Gastroesophageal sphincter (tissue), 4 donors: ENCODE measurements at places on chromosomes 5 and 9.

DNA sequence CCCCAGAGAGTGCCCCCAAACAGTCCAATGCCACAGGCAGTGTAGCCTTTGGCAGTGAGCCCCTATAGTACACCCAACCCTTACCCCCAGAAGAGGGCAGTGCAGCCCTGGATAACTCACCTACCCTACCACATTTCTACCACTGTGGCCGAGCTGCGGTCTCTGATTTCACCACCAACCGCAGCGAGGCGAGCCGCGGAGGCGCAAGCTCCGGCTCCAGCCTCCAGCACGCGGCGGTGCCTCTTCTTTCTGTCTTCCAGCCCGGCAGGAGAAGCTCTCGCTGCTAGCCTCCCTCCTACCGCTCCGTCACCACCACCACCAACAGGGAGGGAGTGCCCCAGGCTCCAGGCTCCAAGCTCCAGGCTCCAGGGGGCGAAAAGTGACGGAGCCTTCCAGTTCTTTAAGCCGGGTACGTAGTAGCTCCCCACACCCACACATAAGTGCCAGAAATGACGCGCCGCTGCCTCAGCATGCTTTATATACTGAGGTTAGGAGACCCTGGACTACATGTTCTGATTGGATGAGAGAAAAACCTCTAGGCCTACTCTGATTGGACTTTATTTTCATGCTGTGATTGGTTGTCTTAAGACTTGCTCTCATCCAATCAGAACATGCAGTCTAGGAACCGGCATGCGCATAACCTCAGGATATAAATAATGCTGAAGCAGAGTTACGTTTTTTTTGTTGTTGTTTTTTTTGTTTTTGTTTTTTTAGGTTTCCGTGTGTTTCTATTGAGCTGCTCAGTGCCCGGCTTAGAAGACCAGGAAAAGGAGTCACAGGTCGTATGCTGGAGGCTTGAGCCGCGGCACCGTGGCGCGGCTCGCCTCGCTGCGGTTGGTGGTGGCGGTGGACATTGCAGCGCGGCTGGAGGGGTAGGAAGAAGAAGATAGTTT is at the start of gene PCAT7:
Gene PCAT7 (plus strand): TSS at position 645 of the 893 bp plus-strand sequence.
- ATAC-seq: peak; percentile 41

DNA sequence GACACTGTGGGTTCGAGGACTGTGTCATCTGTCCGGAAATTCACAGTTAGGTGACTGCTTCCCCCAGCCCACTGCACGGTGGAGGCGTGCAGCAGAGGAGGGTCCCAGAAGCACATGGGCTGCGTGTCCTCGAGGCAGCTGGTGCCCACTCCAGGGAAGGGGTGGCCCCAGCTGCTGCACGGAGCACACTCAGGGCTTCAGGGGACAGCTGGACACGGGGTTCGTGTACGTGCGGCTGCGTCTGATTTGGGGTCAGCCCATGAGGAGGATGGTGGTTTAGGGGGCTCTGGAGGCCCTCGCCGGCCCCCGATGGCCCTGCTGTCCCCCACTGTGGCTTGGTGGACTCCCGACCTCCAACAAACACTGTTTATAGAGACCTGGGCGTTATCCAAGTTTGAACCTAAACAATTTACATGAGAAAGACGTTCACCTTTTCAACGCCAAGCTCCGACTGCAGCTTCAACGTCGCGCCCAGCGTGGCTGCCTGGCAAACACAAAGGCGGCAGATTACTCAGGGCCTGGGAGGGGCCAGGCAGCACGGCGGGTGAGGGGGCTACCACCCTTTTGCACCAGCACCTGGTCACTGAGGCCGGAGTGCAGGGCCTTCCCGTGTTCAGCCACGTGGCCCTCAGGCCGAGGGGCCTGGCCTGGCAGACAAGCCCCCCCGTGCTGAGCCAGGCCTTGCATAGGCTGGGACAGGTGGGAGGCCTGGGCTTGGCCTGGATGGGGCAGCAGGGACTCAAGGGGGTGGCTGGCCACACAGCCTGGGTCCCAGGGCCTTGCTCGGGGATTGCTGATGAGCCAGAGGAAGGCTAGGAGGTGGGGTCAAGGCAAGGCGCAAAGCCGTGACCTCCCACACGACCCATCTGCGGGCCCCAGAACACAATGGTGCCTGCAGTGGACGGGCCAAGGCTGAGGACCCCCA is 55.2 kb downstream of the EXD3 start:
- ATAC-seq: no peak

DNA sequence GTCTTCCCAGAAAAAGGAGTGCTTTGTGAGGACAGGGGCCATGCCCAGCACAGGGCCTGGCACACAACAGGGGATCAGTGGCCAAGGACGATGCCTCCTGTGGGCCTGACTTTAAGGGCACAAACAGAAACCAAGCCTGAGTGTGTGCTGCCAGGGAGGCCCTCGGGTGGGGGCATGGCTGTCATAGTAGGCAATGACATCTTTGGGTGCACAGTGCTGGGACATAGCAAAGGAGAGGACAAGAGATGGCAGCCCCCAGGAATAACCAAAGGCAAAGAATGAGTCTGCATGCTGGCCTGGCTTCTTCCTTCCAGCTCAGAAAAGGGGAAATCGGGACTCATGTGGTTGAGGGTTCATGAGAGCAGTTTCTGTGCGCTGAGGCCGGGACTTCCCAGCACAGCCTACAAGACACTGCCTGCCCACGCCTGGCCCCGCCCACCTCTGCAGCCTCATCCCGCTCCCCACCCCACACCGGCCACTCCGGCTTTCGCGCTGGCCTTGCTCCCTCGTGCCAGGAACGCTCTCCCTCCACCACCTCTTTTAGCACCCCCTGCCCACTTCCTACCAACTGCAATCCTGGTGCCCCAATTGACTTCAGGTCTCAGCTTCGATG is 13.8 kb upstream of the LHX2 start:
- peak; percentile 44 for ATAC-seq

- no peak for ATAC-seq
Observed at GRCh38 chr9:71602652-71603051, 165.7 kb downstream of the CEMIP2 start.

DNA sequence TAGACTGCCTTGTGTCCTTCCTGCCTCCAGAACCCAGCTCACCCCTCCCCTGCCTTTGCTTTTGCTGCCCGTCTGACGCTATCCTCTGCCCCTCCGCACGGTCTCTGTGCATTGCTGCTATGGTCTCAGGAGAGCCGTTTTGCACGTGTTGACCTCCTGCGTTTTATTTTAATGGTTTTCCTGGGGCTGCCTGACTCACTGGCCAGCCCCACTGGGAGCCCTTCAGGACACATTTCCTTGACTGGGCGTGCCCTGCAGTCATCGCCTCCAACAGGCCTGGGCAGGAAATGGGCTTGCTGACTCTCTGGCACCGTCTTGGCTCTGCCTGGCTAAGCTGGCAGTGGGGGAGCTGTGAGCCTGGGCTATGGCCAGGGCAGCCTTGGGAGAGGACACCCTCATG is 17.9 kb upstream of the ASS1 start:
- ATAC-seq: peak; percentile 31

DNA sequence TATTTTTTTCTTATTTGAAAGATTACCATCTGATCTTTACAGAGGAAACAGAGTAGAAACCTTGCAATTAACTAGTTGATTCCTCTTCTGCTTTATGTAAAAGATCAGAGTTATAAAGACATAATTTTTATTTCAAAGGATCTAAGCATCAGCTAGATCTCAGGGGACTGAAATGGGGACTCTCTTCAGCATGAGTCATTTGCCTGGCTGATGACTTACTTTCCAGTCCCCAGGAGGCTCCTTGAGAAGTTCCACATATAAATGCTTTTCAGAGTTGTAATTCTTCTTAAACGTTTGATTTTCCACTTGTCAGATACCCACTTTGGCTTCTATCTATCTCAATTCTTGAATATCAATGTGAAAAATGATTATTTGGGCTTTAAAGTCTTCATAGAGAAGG is 389.4 kb downstream of the RAB3C start:
- ATAC-seq: no peak

DNA sequence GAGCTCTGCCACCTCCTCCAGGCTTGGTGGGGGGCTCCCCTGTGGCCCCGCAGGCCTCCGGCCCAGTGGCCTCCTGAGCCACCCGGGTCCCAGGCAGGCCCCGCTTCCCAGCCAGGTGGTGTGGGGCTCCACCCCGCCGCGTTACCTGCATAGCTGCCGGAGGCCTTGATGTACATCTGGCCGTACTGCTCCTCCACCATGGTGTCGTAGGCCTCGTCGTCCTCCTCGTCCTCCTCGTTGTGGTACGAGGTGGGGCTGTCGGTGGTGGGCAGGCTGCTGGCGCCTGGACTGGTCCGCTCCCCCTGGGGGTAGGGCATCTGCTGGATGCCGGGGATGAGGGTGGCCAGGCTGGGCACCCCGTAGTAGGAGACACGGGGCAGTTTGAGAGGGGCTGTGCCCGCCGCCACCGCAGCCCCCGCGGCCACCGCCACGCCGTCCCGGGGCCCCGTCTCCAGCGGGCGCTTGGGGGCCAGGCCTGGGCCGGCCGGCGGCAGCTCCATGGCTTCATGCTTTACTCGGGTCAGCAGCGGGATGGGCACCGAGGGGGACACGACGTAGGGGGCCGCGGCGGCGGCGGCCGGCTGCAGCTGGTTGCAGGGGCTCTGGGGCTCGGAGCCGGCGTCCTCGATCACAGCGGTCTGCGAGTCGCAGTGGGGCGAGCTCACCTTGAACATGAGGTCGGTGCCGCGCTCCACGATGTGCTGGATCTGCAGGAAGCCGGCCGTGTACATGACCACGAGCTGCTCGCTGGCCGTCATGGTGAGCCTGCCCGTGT is 45.4 kb downstream of the NACC2 start:
- ATAC-seq: no peak

DNA sequence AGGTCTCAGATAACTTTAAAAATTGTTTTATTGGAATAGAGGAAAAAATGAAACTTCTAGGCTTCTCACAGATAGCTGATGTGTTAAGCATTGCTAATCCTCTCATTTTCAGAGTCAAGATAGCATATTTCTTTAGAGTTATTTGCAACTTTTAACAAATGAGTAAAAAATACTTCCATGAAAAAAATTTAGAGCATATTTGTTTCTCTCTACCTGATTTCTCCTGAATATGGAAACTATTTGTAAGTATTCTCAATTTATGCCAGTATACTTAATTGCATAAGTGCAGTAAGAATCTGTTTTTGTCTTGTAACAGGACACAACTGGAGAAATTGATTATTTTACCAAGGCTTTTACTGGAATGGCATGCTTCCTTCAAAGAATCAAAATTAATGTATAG is 3.6 kb upstream of the TRIM32 start:
- no peak for ATAC-seq

- ATAC-seq: no peak
Observed at GRCh38 chr9:93060746-93061259, 2.3 kb downstream of the SUSD3 start.

GRCh38 chr5:77396017-77396416 is 96.1 kb downstream of the WDR41 start:
- no peak for ATAC-seq

DNA sequence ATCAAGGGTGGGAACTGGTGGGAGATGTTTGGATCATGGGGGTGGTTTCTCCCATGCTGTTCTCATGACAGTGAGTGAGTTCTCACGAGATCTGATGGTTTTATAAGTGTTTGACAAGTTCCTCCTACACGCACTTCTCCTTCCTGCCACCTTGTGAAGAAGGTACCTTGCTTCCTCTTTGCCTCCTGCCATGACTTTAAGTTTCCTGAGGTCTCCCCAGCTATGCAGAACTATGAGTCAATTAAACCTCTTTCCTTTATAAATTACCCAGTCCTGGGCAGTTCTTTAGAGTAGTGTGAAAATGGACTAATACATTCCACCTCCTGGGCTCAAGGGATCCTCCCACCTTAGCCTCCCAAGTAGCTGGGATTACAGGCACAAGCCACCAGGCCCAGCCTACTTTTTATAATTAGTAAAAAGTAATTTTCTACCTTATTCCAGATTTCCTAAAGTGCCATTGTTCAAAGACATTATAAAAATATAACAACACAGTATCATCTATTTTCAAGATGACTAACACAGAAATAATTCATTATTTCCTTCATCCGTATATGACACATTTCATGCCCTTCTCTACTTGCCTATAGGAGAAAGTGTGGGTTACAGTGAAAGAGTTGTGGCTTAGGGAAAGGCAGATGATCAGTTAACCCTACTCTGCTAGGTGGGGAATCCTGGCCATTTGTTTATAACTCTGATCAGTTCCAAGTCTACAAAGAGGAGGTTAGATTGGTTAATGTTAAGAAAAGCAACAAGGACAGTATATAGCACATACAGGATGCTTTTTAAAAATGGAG is 99.9 kb downstream of the TTC39B start:
- no peak for ATAC-seq

DNA sequence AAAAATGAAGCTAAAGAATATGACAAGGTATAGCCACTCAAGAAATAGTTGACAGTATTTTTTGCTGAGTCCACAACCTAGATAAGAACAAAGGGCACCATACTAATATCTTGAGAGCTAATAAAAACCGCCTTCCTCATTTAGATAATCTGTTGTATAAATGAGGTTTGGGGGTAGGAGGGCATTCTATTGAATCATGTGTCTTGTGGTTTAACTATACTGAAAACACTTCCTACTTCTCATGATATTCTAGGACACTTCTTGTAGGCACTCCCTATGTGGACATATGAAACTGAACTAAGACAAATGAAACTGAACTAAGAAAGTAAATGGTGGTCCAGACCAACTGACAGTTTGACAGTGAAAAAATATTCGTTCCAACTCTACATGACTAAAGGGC is 1268.5 kb upstream of the C9orf72 start:
- ATAC-seq: no peak

GRCh38 chr9:11966786-11967185 is 726.4 kb upstream of the TYRP1 start:
- no peak for ATAC-seq

DNA sequence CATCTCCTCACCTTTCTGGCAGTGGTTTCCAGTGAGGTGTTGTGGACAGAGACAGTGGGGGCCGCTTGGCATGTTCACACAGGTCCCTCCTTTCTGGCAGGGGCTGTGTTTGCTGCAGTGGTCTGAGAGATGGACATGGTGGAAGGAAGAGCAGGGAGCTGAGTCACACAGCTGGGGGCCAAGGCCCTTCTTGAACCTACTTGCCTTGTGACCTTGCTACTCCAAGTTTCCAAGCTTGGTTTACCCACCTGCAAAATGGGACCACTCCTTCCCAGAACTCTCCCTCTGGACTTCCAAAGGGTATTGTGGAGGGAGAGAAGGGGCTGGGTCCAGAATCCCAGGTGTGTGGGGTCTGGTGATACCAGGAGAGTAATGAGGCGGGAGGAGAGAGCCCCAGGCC is 4.1 kb downstream of the F12 start:
- ATAC-seq: no peak

DNA sequence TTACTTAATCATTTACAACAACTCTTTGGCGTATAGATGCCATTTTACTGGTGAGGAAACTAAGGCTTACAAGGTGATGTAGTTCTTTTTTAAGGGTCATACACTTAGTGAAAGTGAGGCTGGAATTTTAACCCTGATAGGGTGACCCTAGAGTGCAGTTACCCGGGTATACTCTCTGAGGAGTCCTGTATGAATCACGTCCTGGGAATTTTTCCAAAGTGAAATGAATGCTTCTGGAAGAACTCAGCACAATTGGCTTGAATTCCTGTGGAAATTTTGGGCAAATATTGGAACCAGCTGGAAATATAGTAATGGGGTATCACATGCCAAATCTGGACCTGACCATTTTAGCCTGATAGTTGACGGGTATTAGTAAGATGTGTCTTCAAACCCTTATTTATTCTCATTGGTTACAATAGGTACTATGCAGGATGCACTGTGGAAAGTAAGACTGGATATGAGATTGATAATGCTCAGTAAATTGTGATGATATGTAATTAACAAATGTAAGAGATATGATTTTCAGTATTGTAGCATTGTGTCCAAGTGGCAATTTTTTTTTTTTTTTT is 14.8 kb downstream of the SUB1 start:
- ATAC-seq: peak; percentile 69

- peak; percentile 48 for ATAC-seq
Observed at GRCh38 chr5:165630261-165630778, 2124.9 kb downstream of the MAT2B start.
